ENCODE measurements at places on chromosomes 5 and 9. TPM values are rescaled to one million over a fixed set of nuclear protein-coding genes. Genes with fewer than 3 reads are reported as not detected.

APBA1 gene
- 0.05 TPM for total RNA-seq

FBP2 gene
- total RNA-seq: not detected

PPP3R2 gene
- not detected for total RNA-seq

GRCh38 chr5:67156976-67157583 is 39.5 kb downstream of the CD180 start:
- peak; percentile 48 for DNase-seq

GRCh38 chr9:121581786-121582600 is 69.4 kb upstream of the DAB2IP start:
- DNase-seq: no peak

DNA sequence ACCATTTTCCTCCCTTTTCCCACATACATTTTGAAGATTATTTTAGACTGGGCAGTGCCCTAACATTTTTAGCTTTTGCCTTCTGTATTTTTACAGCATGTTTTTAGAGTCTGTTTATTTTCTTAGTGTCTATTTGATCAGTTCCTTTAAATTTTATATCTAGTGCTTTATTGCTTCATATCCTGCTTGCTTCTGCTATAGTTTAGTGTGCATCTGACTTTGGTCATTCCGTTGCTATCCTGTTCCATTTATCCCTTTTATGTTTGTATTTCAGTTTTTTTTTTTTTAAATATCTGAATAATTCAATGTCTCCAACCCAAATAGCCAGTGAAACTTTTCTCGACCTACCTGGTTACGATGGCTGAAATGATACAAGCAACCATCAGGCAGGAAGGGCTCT is 203.8 kb downstream of the ARHGAP26 start:
- no peak for DNase-seq
